ENCODE measurements at places on chromosomes 2 and 18. TPM values are rescaled to one million over a fixed set of nuclear protein-coding genes. Genes with fewer than 3 reads are reported as not detected.

- no peaks in the 10 kb centered on the region for H3K4me1 ChIP-seq
- H3K36me3 ChIP-seq = no peaks in the 10 kb centered on the region
Observed at GRCh38 chr2:157611726-157612125, 16.9 kb downstream of the ACVR1C start.

- no peak overlapping the region for H3K27ac ChIP-seq
- H3K36me3 ChIP-seq = no peaks in the 10 kb centered on the region
- no peak for DNase-seq
- H3K27me3 ChIP-seq = no peaks in the 10 kb centered on the region
- peaks cover 6% of the 10 kb centered on the region for H3K4me1 ChIP-seq
Observed at GRCh38 chr2:214579035-214579434, 168.2 kb downstream of the VWC2L start.

Gene KIAA2012
- total RNA-seq = not detected

DNA sequence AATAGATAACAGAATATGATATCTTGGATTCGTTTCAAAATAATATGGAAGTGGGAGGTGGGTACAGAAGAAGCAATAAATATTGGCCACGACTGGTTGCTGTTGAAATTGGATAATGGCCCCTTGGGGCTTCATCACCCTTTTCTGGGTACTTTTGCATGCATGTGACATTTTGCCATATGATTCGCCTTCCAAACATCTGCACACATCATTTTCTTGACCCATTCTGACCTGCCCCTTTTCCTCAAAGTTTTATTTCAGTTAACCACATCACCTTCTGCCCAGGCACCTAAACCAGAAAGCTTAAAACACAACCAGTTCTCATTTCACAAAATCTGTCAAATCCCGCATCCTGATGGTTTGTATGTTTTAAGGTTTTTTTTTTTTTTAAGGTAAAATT is 116.7 kb upstream of the AGAP1 start:
- no peaks in the 10 kb centered on the region for H3K4me1 ChIP-seq
- H3K27me3 ChIP-seq = no peaks in the 10 kb centered on the region
- no peaks in the 10 kb centered on the region for H3K36me3 ChIP-seq
- H3K27ac ChIP-seq = no peak overlapping the region

Gene L3MBTL4
- 11.9 TPM for total RNA-seq

DNA sequence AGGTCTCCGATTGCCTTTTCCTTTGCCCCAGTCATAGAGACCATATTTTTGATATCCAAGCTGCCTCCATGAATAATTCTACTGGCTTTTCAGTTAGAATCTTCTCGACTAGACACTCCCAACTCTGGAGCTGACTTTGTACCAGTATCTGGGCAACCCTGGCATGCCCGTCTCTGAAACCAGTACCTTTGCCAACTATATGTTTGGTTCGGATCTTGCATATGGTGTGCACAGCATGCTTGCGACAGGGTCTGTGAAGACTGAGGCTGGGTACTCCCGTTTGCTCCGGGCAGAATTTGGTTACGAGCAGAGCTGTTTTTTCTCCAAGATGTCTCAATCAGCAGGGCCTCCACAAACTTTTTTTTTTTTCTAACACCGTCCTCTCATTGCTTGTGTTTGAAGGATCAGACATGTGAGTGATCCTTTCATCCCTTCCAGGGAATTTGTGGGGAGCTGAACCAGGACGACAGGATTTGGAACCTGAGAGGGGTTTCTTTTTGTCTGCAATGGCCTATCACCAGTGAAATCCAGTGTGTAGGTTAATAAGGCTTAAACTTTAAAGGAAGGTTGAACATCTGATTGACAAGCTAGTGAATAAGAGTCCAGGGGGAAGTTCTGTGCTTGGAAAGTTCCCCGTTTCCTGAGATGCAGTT is 322.3 kb downstream of the MYCN start:
- H3K27me3 ChIP-seq = no peaks in the 10 kb centered on the region
- no peak overlapping the region for H3K4me3 ChIP-seq
- H3K4me1 ChIP-seq = no peaks in the 10 kb centered on the region
- no peaks in the 10 kb centered on the region for H3K36me3 ChIP-seq

Gene RAB6C
- not detected for total RNA-seq

DNA sequence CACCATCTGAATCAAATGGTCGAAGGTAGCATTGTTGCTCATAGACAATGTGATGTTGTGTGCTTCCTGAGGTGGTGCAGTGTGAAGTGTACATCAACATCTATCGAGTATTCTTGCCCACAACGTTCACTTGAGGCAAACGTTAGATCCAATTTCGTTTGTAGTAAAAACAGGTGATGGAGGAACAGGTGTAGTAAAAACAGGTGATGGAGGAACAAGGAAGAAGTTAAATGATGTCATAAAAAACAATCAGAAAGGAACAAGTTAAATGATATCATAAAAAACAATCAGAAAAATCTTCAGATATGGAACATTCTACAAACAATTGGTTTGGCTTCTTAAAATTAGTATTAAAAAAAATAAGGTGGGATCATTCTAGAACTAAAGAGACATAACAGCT is 11.3 kb downstream of the WDR7 start:
- no peaks in the 10 kb centered on the region for H3K4me1 ChIP-seq
- H3K27ac ChIP-seq = no peak overlapping the region
- no peak for DNase-seq
- H3K36me3 ChIP-seq = no peaks in the 10 kb centered on the region

All from B cell (primary cell).